Osteoblast (primary cell): ENCODE measurements at places on chromosomes 6 and 20. TPM values are rescaled to one million over a fixed set of nuclear protein-coding genes. Genes with fewer than 3 reads are reported as not detected.

DNA sequence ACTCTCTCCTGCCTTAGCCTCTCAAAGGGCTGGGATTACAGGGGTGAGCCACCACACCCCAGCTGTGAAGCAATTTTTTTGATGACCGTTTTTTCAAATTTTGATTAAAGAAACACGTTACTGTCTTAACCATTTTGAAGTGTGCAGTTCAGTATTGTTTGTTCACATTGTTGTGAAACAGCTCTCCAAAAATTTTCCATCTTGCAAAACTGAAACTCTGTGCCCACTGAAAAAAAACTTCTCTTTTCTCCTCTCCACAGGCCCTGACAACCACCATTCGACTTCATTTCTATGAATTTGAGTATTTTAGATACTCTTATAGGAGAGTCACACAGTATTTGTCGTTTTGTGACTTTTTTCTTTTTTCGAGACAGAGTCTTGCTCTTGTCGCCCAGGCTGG, 53.9 kb downstream of the ECT2L start:
- no peaks in the 10 kb centered on the region for H3K36me3 ChIP-seq
- H3K27ac ChIP-seq = no peak overlapping the region
- H3K4me3 ChIP-seq = no peak overlapping the region
- H3K4me1 ChIP-seq = no peaks in the 10 kb centered on the region
- no peak for DNase-seq

- H3K36me3 ChIP-seq = no peaks in the 10 kb centered on the region
- peaks cover 15% of the 10 kb centered on the region for H3K4me1 ChIP-seq
- DNase-seq = no peak
- no peak overlapping the region for H3K27ac ChIP-seq
Measured at GRCh38 chr6:36246506-36247268, 23.2 kb upstream of the PNPLA1 start.

- no peak for DNase-seq
- no peak overlapping the region for H3K4me3 ChIP-seq
- no peaks in the 10 kb centered on the region for H3K27me3 ChIP-seq
- H3K36me3 ChIP-seq = peaks cover 75% of the 10 kb centered on the region
- H3K4me1 ChIP-seq = no peaks in the 10 kb centered on the region
- no peak overlapping the region for H3K27ac ChIP-seq
Measured at GRCh38 chr6:151425561-151425960, 26.4 kb downstream of the RMND1 start.

DNA sequence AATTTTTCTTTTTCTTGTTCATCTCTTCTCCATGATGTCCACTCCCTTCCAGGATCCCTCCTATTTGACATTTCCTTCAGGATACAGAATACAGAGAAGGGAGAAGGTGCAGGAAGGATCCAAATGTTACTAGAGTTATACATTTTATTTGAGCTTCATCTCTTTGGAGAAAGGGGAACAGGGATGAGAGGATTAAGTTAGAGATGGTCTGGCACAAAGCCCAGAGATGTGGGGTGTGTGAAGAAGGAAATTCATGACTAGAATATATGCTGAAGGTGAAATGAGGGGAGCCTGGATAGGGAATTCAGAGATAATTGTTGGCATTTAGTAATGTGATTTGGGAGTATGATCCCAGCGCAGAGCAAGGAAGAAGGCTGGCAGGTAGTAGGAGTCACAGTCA, 22.5 kb upstream of the SRPK1 start:
- DNase-seq = no peak
- no peak overlapping the region for H3K4me3 ChIP-seq
- H3K36me3 ChIP-seq = no peaks in the 10 kb centered on the region
- no peak overlapping the region for H3K27ac ChIP-seq
- no peaks in the 10 kb centered on the region for H3K27me3 ChIP-seq

The RRAGD gene
- total RNA-seq = 3.3 and 4.7 TPM in 2 replicates

The SAPCD1 gene
- total RNA-seq = 0.59 and 1.4 TPM in 2 replicates

The B3GAT2 gene
- under 0.01 TPM in 2 replicates for total RNA-seq

GRCh38 chr6:149534742-149535141, 11.1 kb downstream of the PPIL4 start:
- no peak overlapping the region for H3K4me3 ChIP-seq
- peaks cover 82% of the 10 kb centered on the region for H3K36me3 ChIP-seq
- no peaks in the 10 kb centered on the region for H3K4me1 ChIP-seq
- no peak for DNase-seq

The SLC52A3 gene
- not detected in 2 replicates for total RNA-seq

- no peaks in the 10 kb centered on the region for H3K4me1 ChIP-seq
- no peak for DNase-seq
- no peaks in the 10 kb centered on the region for H3K27me3 ChIP-seq
- no peaks in the 10 kb centered on the region for H3K36me3 ChIP-seq
- no peak overlapping the region for H3K27ac ChIP-seq
Measured at GRCh38 chr6:154139892-154140291, 100.9 kb downstream of the OPRM1 start.

- no peak for DNase-seq
- H3K27me3 ChIP-seq = no peaks in the 10 kb centered on the region
- H3K27ac ChIP-seq = no peak overlapping the region
- H3K36me3 ChIP-seq = no peaks in the 10 kb centered on the region
Measured at GRCh38 chr20:7144464-7144863, 377.0 kb downstream of the BMP2 start.

DNA sequence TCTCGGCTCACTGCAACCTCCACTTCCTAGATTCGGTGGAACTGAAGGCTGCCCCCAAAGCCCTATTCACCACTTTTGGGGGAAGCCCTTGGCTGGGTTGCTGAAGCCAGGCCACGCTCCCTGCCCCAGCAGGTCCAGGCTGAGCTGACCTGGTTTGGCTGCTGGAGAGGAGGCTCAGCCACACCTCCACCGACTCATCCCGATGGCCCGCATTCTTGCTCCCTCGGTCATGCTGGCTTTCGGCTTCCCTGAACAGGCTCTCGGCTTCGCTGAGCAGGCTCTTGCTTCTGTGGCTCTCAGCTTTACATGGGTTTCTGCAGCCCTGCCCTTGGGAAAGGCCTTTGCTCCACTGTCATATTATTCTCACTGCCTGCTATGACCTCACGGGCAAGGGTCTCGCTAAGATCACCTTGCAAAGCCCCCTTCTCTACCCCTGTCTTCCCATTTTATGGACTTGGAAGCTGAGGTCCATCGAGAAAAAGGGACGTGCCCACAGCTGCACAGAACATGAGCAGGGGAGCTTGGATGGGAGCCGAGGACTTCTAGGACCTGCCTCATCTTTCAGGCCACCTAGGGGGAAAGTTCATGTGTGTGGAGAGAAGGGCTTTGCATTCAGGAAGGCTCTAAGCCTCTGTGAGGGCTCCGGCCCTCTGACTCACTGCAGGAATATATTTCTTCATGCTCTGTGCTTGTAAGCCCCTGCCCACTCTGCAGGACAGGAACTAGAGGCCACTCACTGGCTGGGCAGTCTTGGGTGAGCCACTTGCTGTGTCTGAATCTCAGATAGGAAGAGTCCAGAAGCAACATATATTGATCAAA, 15.6 kb downstream of the ARHGAP40 start:
- peaks cover 6% of the 10 kb centered on the region for H3K4me1 ChIP-seq
- H3K36me3 ChIP-seq = no peaks in the 10 kb centered on the region
- DNase-seq = peak; percentile 77
- H3K4me3 ChIP-seq = no peak overlapping the region

The PROCR gene
- total RNA-seq = 35.9 and 38.0 TPM in 2 replicates

DNA sequence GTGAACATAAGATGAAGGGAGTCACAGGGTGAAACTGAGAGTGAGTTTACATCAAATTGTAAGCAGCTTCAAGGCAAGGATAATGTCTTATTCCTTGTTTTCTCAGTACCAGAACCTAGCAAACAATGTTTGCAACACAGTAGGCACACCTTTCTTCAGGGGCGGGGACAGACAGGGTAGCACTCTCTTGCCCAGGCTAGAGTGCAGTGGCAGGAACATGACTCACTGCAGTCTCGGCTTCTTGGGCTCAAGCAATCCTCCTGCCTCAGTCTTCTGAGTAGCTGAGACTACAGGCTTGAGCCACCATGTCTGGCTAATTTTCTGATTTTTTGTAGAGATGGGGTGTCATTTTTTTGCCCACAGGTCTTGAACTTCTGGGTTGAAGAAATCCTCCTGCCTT, 299.8 kb downstream of the CD83 start:
- H3K27ac ChIP-seq = no peak overlapping the region
- no peak for DNase-seq
- no peaks in the 10 kb centered on the region for H3K4me1 ChIP-seq

DNA sequence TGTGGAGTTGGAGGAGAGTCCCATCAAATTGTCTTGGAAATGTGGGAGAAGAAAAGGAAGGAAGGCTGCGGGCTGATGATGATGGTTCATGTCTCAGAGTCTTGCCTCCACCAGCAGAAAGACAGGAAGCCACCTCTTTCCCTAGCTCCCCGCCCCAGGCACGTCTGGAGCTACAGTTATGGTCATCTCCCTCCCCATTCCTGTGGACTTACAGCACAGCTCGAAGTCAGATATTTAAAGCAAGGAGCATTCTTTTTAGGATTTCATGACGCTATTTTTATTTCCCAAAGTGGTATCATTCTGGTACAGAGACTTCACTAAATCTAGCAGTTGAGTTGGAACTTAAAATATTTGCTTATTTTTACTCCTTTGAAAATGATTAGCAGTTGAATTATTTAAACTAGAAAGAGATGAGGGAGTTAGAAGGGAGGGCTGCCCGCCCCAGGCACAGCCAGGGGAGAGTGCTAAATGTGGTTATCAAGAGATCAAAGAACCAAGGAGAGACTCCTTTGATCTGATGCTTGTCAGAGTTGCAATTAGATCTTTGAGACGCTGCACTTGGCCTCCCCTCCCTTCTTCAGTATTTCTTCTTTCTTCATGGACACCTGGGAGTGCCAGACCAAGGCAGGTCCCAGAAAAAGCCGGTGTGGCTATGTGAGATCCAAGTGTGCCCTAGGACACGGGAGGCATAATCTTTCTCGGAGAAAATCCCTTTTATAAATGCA, 199.9 kb upstream of the SOX4 start:
- DNase-seq = peak; percentile 27
- no peak overlapping the region for H3K27ac ChIP-seq
- no peaks in the 10 kb centered on the region for H3K27me3 ChIP-seq
- H3K36me3 ChIP-seq = no peaks in the 10 kb centered on the region
- H3K4me3 ChIP-seq = no peak overlapping the region

GRCh38 chr6:168097221-168097620, 18.2 kb upstream of the FRMD1 start:
- H3K4me1 ChIP-seq = no peaks in the 10 kb centered on the region
- peak; percentile 34 for DNase-seq
- H3K36me3 ChIP-seq = no peaks in the 10 kb centered on the region
- no peak overlapping the region for H3K4me3 ChIP-seq
- no peak overlapping the region for H3K27ac ChIP-seq

GRCh38 chr20:49549801-49550551, 18.0 kb downstream of the PTGIS start:
- peaks cover 8% of the 10 kb centered on the region for H3K4me1 ChIP-seq
- DNase-seq = no peak
- H3K27ac ChIP-seq = no peak overlapping the region
- H3K27me3 ChIP-seq = peaks cover 11% of the 10 kb centered on the region
- H3K4me3 ChIP-seq = no peak overlapping the region

- H3K27me3 ChIP-seq = no peaks in the 10 kb centered on the region
- peaks cover 6% of the 10 kb centered on the region for H3K4me1 ChIP-seq
- peaks cover 11% of the 10 kb centered on the region for H3K36me3 ChIP-seq
- DNase-seq = peak; percentile 93
- no peak overlapping the region for H3K27ac ChIP-seq
Measured at GRCh38 chr20:51687108-51687507, 81.1 kb downstream of the ATP9A start.

GRCh38 chr6:11810039-11810541, 31.5 kb upstream of the ADTRP start:
- H3K4me1 ChIP-seq = peaks cover 19% of the 10 kb centered on the region
- no peaks in the 10 kb centered on the region for H3K27me3 ChIP-seq
- peak; percentile 90 for DNase-seq
- peak overlapping the region; percentile 27 for H3K4me3 ChIP-seq

DNA sequence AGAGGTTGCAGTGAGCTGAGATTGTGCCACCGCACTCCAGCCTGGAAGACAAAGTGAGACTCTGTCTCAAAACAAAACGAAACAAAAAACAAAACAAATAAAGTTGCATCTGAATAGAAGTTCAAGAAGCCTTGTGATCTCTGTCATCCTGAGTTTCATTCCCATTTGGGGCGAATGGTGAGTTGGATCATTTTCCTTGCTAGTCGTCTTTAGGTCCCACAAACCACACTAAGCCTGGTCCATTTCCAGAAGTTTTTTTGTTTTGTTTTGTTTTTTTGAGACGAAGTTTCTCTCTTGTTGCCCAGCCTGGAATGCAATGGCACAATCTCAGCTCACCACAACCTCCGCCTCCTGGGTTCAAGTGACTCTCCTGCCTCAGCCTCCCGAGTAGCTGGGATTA, 33.8 kb downstream of the ZNF217 start:
- H3K27me3 ChIP-seq = no peaks in the 10 kb centered on the region
- DNase-seq = no peak
- H3K4me1 ChIP-seq = no peaks in the 10 kb centered on the region
- no peak overlapping the region for H3K4me3 ChIP-seq
- peaks cover 2% of the 10 kb centered on the region for H3K36me3 ChIP-seq
- H3K27ac ChIP-seq = no peak overlapping the region

The CCN6 gene
- total RNA-seq = 6.8 and 6.9 TPM in 2 replicates

DNA sequence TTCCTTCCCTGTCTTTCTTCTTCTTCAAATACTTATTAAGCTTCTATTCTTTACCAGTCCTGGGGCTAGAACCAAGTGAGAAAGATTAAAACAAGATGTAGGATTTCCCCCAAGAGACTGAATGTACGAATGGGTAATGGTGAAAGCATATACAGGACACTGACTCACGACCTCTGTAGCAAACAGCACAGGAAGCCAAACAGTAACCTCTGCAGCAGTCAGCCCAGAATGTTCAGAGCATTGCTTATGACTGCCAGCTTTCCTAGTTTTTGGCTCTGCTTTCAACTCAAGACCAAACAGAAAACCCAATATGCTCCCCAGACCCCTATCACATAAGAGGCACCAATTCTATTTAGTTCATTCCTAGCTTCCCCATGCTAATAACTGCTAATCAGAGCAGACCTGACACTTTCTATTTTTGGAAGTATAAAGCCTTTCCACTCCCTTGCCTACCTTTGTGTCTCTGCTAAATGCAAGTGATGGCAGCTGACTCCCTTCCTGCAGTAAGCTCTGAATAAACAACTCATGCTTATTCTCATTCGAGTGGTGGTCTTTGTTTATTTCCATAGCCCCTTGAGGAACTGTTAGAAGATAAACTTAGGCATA, 690.6 kb downstream of the EPM2A start:
- no peaks in the 10 kb centered on the region for H3K36me3 ChIP-seq
- peaks cover 12% of the 10 kb centered on the region for H3K4me1 ChIP-seq
- no peak overlapping the region for H3K27ac ChIP-seq
- peak; percentile 73 for DNase-seq

The ENPP3 gene
- total RNA-seq = under 0.01 TPM in 1 of 2 replicates, not detected in the other

The CTAGE9 gene
- not detected in 2 replicates for total RNA-seq

The AVP gene
- not detected in 2 replicates for total RNA-seq

The TXNDC5 gene
- total RNA-seq = 189 and 344 TPM in 2 replicates

The MEP1A gene
- total RNA-seq = not detected in 2 replicates

The RAB44 gene
- total RNA-seq = under 0.01 and 0.36 TPM in 2 replicates

- no peak for DNase-seq
- no peak overlapping the region for H3K4me3 ChIP-seq
- no peaks in the 10 kb centered on the region for H3K36me3 ChIP-seq
- no peaks in the 10 kb centered on the region for H3K27me3 ChIP-seq
- H3K27ac ChIP-seq = no peak overlapping the region
Measured at GRCh38 chr6:124670801-124671200, 291.4 kb upstream of the RNF217 start.

The C20orf141 gene
- 0.29 and 0.36 TPM in 2 replicates for total RNA-seq
